CD4-positive, alpha-beta T cell (primary cell): ENCODE measurements at places on chromosomes 5 and 9.

- no peak for DNase-seq
Measured at GRCh38 chr5:60365001-60365400, 335.0 kb downstream of the DEPDC1B start.

DNA sequence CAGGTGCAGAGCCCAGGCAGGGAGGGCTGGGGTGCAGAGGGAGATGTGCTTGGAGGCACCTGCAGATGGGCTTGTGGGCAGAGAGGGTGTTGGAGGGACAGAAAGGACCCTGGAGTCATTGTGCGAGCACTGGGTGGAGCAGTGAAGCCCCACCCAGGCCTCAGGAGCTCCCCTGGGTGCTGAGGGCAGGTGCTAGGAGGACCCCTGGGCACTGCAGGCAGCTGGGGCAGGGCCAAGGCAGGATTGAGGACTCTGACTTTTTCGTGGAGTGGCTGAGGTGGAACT, 10.3 kb upstream of the SLC6A18 start:
- no peak for DNase-seq

DNA sequence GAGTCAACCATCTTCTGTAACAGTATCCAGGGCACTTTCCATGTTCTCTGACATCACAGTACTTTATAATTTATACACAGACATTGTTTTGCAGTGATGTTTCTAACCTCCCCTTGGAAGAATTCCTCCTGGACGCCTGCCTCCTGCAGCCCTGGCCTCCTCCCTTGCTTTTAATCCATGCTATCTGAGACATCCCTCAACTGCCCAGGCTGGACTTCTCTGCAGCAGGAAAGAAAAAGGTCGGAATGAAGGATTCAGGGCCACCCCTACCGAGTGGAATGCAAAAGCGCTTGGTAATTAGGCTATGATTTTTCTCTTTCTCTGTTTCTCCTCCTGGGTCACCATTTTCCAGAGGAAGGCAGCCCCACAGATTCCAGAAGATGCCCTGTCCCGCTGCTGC, 47.0 kb upstream of the SHC3 start:
- DNase-seq, result no peak

- DNase-seq, result no peak
Measured at GRCh38 chr5:18314192-18314778, 680.0 kb downstream of the TAF11L14 start.

- no peak for DNase-seq
Measured at GRCh38 chr5:171978016-171978415, 28.4 kb downstream of the FBXW11 start.

GRCh38 chr5:103522586-103522985, 40.0 kb downstream of the NUDT12 start:
- no peak for DNase-seq

DNA sequence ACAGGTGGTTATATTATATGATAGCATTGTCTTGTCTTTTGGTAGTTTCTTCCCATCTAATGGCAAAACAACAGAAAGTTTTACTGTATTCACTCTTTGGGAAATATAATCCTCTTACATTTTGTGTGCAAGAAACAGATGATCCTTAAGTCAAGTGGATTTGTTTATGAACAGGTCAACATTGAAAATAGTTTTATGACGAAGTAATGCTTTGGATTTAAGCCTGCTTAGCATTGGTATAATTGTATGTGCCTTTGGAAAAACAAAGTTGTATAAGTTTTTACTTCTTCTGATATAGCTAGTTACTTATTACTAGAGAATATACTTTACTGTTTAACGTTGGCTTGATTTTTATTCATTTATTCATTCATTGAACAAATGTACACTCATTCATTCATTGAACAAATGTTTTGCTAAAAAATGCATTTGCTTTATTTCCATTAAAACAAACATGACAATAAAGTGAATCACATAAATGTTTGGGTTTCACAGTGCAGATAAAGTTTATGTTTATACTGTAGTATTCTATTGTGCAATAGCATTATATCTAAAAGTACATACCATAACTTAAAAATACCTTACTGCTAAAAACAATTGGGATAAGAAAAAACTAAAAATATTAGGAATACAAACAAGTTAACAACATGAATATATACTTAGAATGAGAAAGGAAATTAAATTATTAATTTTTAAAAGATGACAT, 12.3 kb downstream of the SGCD start:
- no peak for DNase-seq

GRCh38 chr9:73468716-73469115, 317.1 kb downstream of the ANXA1 start:
- DNase-seq, result no peak

- DNase-seq, result no peak
Measured at GRCh38 chr5:159082474-159082873, 17.2 kb downstream of the EBF1 start.

DNA sequence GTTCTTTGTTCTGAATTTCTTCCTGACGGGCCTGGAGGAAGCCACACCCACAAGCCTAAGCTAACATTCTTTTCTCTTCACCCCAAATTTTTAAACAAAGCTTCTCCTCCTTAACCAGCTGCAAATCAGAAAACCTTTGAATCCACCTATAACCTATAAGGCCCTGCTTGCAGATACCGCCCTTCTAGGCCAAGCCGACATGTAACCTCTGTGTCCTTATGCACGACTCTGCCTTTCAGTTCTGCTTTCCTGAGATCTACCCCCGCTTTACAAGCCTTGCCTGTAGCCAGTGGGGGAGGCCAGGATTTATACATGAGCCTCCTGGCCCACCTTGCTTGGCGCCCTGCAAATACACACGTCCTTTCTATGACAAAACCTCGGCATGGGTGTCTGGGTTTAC, 19.3 kb downstream of the BRD9 start:
- no peak for DNase-seq

GRCh38 chr5:31806561-31806960, 167.6 kb downstream of the PDZD2 start:
- DNase-seq, result no peak

DNA sequence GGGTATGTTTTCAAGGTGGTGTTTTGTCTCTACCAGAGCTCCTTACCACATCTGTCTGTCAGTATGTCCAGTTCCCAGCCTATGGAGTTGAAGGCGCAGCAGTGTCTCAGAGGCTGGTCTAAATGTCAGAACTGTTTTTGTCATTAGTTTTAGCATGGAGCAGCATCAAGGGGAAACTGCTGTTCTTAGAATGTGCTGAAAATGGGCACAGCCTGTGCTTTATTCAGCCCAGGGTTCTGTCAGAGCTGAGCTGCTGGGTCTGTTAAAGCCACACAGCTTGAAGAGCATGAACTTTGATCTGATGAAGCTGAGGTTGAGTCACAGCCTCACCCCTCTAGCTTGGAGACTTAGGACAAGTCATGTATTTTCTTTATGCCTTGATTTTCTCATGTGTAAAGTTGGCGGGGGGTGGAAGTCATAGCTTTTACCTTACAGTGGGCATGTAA, 71.9 kb downstream of the RALGPS1 start:
- no peak for DNase-seq

DNA sequence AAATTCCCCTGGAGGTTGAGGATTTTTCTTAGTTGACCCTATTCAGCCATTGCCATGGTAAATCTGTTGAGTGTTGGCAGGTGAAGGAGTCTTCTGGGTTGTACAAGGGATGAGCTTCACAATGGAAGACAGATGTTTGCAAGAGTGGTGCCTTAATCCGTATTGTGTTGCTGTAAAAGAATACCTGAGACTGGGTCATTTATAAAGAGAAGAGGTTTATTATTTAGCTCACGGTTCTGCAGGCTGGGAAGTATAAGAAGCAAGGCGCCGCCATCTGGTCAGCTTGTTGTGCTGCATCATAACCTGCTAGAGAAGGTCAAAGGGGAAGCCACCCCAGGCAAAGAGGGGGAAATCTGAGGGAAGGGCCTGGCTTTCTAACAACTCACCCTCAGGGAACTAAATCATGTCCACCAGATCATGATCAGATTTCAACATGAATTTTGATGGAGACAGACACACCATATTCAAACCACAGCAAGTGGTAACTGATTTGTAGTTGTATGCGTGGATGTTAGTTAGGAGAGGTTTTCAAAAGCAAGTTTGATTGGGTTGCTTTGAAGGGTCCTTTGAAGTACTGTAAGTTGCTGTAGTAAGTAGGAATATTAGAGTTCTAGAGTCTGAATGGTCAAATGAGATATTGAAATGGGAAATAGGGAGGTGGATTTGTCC, 2.5 kb downstream of the TNPO1 start:
- DNase-seq, result peak; percentile 42

GRCh38 chr9:106127776-106128175, 433.4 kb downstream of the TMEM38B start:
- DNase-seq, result no peak

GRCh38 chr9:103025796-103026195, 30.7 kb downstream of the CYLC2 start:
- DNase-seq, result no peak

- no peak for DNase-seq
Measured at GRCh38 chr5:135063511-135064234, 29.6 kb upstream of the PITX1 start.

DNA sequence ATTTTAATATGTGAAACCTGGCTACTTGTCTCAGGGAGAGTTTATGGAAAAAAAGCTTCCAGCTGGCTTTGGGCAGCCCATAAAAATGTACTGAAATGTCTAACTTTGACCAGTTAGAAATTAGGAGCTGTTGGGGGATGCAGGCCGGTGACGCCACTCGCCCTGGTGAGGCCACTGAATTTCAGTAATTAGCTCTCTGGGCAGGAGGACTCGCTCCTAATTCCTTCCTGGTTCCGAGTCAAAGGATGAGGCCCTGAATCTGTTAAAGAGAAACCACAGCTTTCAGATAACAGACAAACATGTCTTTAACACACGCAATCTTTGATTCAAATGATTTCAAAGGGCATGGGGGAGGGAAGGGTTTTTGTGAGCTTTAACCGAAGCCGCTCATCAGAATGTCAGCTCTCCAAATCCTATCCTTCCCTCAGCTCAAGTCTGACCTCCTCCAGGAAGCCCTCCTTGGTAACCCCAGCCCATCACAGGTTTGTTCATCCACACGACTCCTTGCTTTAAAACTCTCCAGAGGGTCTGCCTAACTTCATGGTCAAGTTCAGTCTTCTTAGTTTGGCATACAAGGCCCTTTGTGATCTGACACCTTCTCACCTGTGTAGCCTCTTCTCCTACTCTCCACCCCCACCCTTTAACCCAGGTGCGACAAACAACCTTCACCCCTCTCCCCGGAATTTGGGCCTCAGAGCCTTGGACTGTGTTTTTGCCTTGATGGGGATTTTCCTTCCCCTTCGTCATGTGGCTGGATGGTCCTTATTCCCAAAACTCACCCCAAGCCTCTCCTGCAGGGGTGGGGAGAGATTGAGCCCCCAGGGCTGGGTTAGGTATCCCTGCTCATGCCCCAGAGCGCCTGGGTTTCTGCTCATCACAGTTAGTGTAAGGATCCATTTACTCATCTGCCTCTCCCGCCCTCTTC, 13.6 kb upstream of the PHF19 start:
- no peak for DNase-seq

DNA sequence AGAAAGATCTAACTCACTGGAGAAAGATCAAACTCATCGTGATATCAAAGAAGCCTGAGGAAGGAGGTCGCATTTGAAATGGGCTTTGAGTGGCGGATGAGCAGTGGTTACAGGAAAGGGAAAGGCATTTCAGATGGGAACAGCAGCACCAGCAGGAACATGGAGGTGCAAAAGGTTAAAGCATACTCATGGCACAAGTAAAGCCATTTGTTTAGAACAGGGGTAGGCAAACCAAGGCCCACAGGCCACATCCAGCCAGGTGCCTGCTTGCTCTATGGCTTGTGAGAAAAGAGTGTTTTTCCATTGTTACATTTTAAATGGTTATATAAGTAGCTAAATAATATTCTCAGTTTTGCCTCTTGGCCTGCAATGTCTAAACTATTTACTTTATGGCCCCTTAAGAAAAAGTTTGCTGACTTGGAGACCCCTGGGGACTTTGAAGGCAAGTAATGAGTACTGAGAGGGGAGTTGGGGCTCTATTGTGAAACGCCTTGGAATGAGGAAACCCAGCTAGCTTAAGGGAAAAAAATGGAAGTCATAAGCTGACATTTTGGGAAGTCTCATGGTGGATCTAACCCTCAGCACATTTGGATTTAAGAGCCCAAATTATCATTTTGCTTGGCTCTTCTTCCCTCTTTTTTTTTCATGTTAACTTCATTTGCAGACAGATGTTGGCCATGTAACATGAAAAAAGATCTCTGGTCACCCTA, 211.1 kb downstream of the NR3C1 start:
- DNase-seq, result no peak

DNA sequence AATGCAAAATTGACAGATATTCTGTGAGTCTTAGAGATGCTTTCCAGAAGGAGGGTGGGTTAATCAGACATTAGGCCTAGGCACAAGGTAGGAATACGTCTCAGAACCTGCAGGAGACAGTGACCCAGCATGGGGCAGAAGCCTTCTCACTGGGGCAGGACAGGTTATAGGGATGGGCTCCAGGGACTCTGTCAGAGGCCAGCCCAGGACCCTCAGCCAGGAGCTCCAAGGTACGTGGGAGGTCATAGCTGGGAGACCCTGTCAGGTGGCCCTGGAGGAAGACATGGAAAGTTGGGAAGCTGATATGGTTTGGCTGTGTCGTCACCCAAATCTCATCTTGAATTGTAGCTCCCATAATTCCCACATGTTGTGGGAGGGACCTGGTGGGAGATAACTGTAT, 450.4 kb downstream of the GADD45G start:
- no peak for DNase-seq

GRCh38 chr9:16877256-16877655, 6.8 kb upstream of the BNC2 start:
- DNase-seq, result no peak

GRCh38 chr9:126317513-126317912, 9.1 kb upstream of the MVB12B start:
- peak; percentile 49 for DNase-seq
